ENCODE measurements at places on chromosomes 1 and 21. TPM values are rescaled to one million over a fixed set of nuclear protein-coding genes. Genes with fewer than 3 reads are reported as not detected.
A peak's percentile ranks its signal among the peaks of the same experiment; 100 is the strongest.

The SMIM12 gene
- polyA plus RNA-seq = 31.6 TPM

DNA sequence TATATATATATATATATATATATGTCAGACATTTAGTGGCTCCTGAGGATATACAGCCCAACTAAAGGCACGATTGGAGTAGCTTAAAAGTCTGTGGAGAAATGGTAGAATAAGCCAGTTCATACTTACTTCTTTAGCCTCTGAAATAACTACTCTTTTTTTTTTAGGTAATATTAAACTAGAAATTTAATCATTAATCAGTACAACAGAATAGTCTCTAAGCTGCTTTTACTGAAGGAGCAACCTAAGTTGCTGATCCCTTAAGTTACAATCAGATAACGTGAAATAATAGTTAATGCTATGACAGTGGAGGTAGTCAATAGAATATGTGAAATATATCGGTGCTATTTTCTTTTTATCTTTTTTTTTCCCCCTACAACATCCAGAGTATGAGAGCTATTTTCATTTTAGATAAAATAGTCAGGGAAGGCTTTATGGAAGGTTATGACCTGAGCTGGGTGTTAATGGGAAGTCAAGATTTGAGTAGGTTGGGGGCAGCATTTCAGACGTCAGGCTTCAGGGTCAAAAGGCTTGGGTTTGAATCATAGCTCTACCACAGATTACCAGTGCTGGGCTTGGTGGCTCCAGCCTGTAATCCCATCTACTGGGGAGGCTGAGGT lies 15.6 kb downstream of the ZMPSTE24 start:
- no peak for DNase-seq

GRCh38 chr1:178101654-178102053 lies 7.8 kb downstream of the RASAL2 start:
- DNase-seq = no peak

DNA sequence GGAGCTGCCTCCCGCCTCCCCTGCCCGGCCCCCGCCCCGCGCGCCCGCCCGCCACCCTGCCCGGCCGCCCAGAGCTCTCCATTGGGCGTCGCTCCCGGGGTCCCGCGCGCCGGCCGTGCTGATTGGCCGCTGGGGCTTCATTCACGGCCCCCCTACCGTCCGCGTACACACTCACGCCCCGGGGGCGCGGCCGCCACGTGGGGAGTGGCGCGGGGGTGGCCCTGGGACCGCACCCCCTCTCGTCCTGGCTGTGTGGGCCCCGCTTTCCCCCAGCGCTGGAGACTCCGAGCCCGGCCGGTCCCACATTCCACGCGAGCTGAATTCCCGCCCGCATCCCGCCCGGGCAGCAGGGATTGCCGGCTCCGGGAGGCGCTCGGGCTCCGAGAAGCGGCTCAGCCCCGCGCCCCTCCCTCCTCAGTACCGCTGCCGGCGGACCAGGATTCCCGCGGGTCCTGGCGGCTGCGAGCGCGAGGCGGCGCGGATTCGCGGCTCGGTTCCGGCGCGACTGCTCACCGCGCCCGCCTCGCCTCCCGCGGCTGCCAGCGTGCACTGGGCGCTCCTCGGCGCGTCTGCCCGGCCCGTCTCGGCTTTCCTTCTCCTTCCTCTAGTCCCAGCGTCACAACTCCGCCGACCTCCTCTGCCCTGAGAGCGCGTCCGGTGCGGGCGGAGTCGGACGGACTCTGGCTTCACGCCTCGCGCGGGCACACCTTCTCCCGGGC lies 450 bp upstream of the POU3F1 start:
- DNase-seq = peak; percentile 64

DNA sequence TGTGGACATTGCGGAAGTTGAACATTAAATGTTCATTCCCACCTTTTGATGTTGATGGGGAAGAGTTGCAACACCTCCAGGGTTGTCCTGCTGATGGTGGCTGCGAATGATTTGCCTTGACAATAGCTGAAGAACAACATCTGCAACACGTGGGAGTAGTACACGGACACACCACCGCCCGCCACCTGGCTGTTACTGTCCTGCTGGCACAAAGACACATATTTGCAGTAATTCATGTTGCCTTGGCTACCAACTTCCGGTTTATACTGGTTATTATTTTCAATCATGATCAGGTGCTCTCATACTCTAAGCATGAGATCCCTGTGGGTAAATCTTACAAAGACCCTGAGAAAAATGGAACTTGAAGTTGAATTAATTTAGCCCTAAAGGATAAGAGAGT lies 55.2 kb downstream of the UBR4 start:
- DNase-seq = no peak

- DNase-seq = no peak
These were observed 101.5 kb downstream of the KCNN3 start for GRCh38 chr1:154768456-154769125.

DNA sequence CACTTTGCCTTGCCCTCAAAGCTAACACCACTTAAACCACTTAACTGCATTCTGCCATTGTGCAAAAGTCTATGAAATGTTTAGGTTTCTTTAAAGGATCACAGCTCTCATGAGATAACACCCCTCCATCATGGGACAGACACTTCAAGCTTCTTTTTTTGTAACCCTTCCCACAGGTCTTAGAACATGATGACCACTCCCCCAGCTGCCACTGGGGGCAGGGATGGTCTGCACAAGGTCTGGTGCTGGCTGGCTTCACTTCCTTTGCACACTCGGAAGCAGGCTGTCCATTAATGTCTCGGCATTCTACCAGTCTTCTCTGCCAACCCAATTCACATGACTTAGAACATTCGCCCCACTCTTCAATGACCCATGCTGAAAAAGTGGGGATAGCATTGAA lies 7.7 kb downstream of the ADAMTS1 start:
- no peak for DNase-seq

- no peak for DNase-seq
These were observed 13.6 kb downstream of the BATF3 start for GRCh38 chr1:212686069-212686468.

- no peak for DNase-seq
These were observed 151.4 kb downstream of the TGFB2 start for GRCh38 chr1:218496561-218496960.

DNA sequence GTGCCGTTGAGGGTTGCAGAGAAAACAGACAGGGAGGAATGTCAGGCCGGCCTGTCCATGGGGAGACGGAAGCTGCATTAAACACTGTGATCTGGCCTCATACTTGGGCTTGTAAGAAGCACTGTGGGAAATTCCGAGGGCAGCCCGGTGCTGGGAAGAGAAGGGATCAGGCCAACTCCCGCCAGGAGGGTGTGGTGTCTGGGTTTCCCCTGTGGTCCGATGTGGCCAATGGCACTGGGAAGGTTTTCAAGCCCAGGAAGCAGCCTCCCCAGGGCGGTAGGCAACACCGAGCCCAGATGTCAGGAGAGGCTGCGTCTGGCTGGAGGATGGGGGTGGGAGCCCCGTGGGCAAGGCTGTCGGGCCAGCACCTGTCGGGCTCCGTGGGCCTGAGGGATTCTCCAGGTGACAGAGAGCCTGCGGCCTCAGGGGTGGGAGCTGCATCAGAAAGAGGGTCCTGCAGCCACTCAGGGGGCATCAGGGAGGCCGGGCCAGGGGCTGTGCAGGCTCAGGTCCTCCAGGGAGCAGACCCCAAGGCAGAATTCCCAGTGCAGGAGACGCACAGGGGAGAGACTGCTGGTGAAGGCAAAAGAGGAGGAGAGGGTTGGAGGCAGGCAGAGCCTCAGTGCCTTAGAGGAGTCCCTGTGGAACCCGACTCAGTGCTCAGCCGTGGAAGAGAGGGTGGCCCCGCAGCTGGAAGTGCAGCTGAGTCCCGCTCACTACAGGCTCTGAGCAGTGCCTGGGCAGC lies 8.4 kb downstream of the UBASH3A start:
- DNase-seq = no peak

- no peak for DNase-seq
These were observed at the start of gene OPRD1 for GRCh38 chr1:28811766-28812668. OPRD1 (plus strand) TSS chr1:28812170; CDS start chr1:28812384, 214 bp downstream.

DNA sequence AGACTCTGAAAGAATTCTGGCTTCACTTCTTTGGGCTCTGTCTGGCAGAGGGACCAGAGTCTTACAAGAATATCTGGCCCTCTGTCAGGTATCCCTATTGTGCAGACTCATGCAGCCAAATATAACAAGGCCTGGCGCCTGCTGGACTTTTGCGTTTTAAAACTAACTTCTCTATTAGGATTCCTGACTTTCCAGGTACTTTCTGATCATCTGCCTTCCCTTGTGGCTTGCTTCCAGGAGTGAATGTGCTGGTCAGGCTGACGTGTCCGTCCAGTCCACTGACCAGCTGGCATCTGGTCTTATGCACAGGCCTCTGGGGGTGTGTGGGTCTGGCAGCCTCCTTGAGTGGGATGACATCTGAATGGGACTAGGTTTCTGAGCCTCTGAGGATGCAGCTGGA lies 8.6 kb upstream of the RAB29 start:
- no peak for DNase-seq

- DNase-seq = no peak
These were observed 957.9 kb upstream of the ADGRL2 start for GRCh38 chr1:80842796-80843195.

GRCh38 chr1:236522937-236523703 lies 662 bp upstream of the LGALS8 start:
- DNase-seq = peak; percentile 34

Data from left renal cortex interstitium (tissue), 4 donors.